ENCODE measurements at places on chromosomes 7 and 10.

DNA sequence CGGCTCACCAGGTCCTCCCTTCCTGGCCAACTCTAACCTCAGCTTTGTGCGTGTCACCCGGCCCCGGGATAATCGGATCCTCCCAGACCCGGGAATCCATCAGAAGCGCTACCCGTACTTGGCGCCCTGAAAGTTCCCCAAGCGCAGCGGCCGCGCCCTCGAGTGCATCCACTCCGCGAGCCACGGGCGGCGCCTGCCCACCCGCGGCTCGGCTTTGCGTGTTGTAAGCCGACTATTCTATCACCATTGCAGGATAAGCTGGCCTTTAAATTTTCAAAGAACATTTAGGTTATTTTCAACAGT is 35.7 kb upstream of the EBLN1 start:
- no peak for DNase-seq

DNA sequence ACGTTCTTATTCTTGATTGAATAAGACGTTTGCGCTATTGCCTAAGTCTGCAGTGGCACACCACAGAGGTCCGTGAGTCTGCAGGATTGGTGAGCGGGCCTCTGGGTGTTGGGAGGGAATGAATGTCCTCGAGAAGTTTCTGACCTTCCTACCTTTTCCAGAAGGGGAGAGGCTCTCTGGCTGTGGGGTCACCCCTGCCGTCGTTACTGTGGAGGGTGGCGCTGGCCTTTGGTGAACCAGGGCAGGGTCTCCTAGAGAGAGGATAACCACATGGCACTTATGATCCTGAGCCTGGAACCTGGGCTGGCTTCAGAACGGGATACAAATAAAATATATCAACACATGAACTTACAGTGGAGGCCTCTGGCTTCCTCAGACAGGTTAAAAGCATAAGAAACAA is 13.8 kb downstream of the IL15RA start:
- DNase-seq: no peak

DNA sequence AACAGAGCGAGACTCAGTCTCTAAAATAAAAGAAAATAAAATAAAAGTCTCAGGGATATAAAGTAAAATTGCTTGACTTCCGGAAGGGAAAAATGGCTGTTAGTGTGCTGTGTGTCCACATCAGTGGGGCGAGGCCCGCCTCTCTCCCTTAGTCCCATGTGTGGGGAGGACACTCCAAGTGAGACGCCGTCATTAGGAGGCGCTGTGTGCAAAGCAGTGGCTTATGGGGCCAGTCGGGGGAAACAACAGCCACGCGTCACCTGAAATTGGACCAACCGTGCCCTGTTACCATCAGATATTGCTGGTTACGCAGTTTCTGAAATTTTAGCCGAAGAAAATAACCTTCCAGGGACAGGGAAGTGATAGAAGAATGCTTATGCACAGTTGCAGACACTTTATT is 15.8 kb downstream of the SFXN4 start:
- no peak for DNase-seq

DNA sequence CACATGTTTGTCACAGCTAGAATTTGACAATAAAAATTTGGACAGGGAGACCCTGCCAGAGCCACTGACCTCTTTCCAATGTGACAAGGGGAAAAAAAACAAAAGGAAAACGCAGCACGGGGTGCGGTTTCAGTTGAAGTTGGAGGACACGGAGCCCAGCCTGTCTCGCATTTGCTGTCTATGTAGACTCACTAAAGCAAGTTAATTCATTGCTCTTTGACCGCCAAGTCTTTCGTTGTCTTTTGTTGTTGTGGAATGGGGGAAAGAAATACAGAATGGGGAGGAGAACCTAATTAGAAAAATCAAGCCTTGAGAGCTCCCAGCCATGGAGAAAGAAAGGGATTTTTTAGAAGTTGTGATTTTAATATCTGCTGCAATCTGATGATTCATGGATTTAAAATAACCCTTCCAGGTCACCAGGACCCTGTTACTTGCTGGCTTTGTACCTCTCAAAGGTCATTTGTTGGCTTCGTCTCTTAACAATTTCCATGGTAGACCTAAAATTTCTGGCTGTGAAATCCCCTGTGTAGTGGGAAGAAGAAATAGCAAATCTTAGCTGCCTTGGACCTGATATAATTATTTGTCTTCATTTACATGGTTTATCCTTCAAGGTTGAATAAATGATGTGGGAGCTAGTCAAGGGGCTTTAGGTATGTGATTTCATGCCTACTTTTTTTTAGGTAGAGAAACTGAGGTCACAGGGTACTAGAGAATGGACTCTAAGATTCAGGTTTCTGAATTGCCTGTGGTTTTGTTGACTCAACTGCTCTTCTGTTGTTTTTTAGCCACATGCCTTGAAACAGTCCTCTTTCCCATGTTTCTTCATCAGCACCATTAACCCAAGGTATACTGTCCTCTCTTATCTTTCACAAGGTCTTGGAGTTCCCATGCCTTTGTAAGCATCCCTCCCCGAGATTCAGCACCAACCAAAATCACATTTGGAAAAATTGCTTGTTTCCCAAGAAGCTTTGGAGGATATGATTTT is 78.7 kb downstream of the TCF7L2 start:
- no peak for DNase-seq

- no peak for DNase-seq
These were observed 66.9 kb upstream of the FHIP2A start for GRCh38 chr10:114754445-114755320.

GRCh38 chr7:154975984-154976383 is 26.9 kb downstream of the PAXIP1 start:
- no peak for DNase-seq

DNA sequence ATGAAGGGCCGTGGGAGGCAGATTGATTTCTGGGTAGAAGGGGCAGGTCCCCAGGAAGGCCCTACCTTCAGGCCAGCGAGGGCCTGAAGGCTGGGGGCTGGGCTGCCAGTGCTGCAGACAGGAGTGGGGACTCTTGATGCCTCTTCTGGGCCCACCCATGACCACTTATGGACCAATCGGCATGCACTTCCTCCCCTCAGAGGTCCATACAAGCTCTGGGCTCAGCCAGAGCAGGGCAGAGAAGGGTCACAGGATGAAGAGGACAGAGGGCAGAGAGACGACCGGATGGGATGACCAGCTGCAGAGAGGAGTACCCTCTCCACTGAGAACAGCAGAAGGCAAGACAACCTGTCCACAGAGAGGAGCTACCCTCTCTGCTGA is 120.1 kb downstream of the DYNC2I1 start:
- no peak for DNase-seq

- DNase-seq: no peak
These were observed 154.2 kb downstream of the SEMA3A start for GRCh38 chr7:84040355-84040754.

DNA sequence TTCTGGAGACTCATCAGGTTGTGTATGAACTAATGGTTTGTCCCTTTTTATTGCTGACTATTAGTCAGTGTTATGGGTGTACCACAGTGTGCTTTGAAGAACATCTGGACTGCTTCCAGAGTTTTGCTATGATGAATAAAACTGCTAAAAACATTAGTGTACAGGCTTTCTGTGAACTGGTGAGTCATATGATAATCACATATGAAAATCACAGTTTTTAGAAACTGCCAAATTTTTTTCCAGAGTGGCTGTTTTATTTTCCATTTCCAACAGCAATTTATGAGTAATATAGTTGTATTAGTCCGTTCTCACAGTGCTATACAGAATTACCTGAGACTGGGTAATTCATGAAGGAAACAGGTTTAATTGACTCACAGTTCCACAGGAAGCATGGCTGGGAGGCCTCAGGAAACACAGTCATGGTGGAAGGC is 281.2 kb upstream of the VSTM2A start:
- DNase-seq: no peak

DNA sequence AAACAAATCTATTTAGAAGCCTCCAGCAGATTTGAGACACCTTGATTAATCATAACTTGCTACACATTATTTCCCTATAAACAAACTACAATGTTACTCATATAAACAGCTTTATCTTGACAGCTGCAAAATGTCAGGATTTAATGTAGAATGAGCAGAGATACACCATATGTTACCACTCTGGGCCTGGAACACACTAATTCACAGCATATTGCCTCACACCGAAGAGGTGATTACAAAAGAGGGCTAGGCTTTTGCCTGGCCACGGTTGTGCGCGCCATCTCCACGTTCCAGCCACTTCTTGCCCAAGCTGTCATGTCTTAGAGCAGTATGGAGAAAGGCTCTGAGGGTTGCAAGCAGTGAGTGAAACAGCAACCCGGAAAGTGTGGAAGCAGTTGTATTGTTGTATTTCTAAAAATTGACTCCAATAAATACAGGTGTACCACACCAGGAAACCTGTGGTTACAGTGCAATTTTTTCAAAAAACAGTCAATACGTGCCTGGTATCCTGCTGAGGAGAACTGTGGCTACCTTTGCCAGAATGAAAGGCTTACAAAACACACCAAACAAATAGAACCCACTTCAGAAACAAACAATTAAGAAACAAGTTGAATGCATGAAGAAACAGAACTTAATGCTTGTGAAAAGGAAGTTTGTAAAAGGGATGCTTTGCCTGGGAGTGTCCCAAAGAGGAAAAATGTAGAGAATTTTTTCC is 498.1 kb downstream of the PLXNA4 start:
- peak; percentile 65 for DNase-seq

GRCh38 chr7:105590793-105591192 is 9.5 kb upstream of the EFCAB10 start:
- DNase-seq: no peak

- no peak for DNase-seq
These were observed 70.2 kb downstream of the PRTFDC1 start for GRCh38 chr10:24882047-24882698.

- DNase-seq: no peak
These were observed 8.0 kb upstream of the CALHM1 start for GRCh38 chr10:103466734-103467133.

DNA sequence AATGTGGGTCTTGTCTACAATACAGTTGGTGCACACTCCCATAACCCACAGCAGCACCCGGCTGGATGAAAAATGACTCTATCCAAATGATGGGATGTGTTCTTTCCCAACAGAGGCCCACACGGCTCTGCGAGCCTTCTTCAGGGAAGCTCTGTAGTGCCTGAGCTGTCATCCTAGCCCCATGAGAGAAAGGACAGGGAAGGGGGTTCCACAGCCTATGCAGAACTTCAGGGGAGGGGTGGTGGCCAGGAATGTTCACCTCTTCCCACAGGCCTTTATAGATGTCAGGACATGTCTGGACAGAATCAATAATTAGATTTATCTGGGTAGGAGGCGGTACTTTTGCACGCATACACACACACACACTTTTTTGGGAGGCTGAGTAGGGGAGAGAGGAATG is 109.0 kb downstream of the JCAD start:
- DNase-seq: no peak

DNA sequence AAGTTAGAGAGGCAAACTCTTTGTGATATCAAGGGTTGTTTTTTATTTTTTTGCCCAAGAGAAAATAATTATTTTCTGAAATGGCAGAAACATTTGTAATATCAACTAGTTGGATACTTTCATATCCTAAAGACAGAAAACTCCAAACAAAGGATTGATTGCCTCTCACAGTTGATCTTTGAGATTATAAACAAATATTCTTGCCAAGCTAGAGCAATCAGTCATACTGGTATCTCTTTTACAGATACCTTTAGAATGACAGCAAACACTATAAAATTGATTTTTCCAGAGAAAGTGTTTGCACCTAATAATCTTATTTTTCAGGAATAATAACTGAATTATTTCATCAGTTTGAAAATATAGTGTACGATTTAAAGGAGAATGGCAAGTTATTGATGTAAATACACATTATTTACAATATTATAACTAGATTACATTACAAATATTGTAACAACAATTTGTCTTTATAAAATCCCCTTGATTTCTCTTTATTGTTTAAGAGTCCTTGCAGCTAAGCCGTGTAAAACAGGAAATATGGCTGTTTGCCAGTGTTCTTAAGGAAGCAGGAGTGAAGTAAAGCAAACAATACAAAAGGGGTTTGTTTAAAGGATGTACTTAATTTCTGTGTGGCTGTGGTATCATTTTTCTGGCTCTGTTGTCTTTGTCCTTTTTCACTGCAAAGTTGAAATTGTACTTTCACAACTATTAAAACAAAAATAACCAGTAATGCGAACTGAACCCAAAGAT is 58.4 kb downstream of the MAPK8 start:
- DNase-seq: peak; percentile 34

DNA sequence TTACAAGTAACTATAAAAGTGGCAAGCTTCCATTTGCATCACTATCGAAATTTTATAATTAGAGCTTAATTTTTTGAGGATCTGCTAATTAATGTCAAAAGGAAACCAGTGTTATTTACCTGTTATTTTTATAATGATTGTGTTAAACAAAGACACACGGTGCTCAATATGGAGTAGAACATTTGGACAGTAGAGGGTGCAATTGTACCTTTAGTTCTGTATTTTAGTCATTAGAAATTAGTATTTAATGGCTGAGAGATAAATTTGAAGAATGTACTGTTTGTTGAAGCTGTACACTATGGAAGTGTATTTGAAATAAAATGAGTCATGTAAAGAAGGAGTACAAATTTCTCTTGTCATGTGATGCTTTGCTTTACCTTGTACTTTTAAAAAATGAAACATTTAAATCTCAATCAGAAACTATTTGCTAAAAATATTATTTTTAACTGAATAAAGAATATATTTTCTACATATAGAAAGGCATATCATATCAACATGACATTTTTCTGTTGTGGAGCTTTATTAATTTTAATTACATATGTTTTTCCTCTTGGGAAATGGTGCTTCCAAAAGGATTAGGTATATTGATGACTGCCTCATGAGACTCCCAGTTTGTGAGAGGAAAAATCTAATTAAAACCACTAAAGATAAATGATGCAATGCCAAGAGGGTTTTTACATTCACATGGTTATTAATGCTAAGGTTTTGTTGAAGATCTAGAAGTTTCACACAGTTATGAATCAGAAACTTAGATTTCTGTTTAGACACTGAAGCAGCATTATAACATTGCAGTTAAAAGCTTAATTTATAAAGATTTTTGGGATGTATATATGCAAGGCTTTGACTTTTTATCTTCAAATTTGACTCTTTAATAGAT is 10.4 kb upstream of the PRKG1 start:
- no peak for DNase-seq
